ENCODE measurements at places on chromosomes 6 and 20. TPM values are rescaled to one million over a fixed set of nuclear protein-coding genes. Genes with fewer than 3 reads are reported as not detected.

- peaks cover 7% of the 10 kb centered on the region for H3K36me3 ChIP-seq
- DNase-seq = no peak
- no peak overlapping the region for H3K4me3 ChIP-seq
- no peaks in the 10 kb centered on the region for H3K4me1 ChIP-seq
- H3K27me3 ChIP-seq = no peaks in the 10 kb centered on the region
Measured at GRCh38 chr6:160156842-160157241, 35.2 kb downstream of the SLC22A1 start.

- H3K36me3 ChIP-seq = no peaks in the 10 kb centered on the region
- DNase-seq = peak; percentile 68
- peak overlapping the region; percentile 50 for H3K4me3 ChIP-seq
- H3K4me1 ChIP-seq = peaks cover 80% of the 10 kb centered on the region
- H3K27ac ChIP-seq = peak overlapping the region; percentile 97
- H3K27me3 ChIP-seq = no peaks in the 10 kb centered on the region
Measured at GRCh38 chr20:44176833-44177534, 10.0 kb downstream of the JPH2 start.

DNA sequence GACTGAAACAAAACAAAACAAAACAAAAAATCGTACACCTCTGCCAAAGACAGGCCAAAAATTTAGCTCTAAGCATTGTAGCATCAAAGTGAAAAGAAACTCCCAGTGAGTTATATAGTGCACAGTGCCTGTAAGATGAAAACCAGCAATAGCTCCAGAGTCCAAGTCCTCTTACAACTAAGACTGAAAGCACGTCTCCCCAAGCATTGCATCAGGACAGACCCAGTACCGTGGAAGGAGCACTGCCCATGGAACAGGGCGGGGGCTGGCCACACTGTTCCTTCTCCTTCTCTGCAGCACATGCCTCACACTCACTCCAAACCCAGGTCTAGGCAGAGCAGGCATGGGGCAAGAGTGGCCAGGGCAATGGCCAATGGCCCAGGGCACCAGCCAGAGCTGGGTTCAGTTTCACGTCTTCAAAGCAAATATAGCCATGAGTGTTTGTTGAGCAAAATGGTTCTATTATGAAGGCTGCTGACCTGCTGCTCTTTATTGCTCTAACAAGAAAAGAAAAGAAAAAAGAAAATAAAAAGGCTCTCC, 72.2 kb upstream of the PBOV1 start:
- no peaks in the 10 kb centered on the region for H3K36me3 ChIP-seq
- no peak overlapping the region for H3K4me3 ChIP-seq
- H3K27ac ChIP-seq = no peak overlapping the region
- no peaks in the 10 kb centered on the region for H3K4me1 ChIP-seq

DNA sequence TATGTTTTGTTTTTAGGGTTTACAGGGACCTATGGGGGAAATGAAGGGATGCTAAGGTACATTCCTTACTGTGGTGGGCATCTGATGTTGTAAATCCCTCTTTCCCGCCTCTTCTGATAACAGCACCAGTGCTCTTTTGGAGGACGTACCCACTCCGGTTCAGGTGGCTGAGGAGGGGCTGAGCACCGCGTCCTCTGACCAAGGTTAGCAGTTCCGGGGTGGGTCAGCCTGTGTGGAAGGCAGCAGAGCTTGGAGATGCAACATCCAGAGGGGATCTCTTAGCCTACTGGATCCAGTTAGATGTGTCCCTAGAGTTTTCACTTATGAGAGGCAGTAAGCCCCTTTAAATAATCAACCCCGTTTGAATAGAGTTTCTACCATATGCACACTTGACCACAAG, 135.3 kb upstream of the KCNG1 start:
- H3K36me3 ChIP-seq = no peaks in the 10 kb centered on the region
- no peaks in the 10 kb centered on the region for H3K4me1 ChIP-seq
- no peak for DNase-seq
- no peak overlapping the region for H3K27ac ChIP-seq
- H3K4me3 ChIP-seq = no peak overlapping the region
- H3K27me3 ChIP-seq = peaks cover 5% of the 10 kb centered on the region

- no peaks in the 10 kb centered on the region for H3K27me3 ChIP-seq
- no peaks in the 10 kb centered on the region for H3K4me1 ChIP-seq
Measured at GRCh38 chr6:110735666-110736065, 79.6 kb downstream of the CDK19 start.

DNA sequence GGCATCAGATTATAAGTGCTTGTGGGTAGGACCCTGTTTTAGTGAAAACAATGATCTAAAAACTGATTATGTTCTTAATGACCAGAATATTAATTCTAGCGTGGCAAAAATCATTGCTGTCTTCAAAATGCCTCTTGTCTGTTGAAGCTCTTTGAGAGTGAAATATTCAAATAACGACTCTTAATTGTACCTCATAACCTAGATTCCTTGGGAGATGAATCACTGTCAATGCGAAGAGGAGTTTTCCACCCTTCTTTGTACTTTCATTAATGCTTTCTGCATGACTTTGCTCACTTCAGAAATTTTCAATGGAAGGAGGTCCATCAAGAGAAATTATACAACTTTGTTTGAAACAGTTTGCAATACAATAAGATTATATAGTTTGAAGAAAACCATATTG, 71.5 kb downstream of the CRYBG1 start:
- no peaks in the 10 kb centered on the region for H3K36me3 ChIP-seq
- peaks cover 3% of the 10 kb centered on the region for H3K27me3 ChIP-seq
- DNase-seq = no peak
- no peaks in the 10 kb centered on the region for H3K4me1 ChIP-seq

GRCh38 chr6:145073811-145074210, 661.5 kb downstream of the EPM2A start:
- no peak overlapping the region for H3K27ac ChIP-seq
- no peaks in the 10 kb centered on the region for H3K27me3 ChIP-seq
- no peak for DNase-seq
- no peak overlapping the region for H3K4me3 ChIP-seq

DNA sequence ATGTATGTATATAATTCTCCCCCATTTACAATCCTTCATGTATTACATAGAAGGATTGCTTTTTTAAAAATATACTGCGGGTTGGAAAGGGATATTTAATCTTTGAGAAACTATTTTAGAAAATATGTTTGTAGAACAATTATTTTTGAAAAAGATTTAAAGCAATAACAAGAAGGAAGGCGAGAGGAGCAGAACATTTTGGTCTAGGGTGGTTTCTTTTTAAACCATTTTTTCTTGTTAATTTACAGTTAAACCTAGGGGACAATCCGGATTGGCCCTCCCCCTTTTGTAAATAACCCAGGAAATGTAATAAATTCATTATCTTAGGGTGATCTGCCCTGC, 3.6 kb downstream of the FOXC1 start:
- H3K36me3 ChIP-seq = no peaks in the 10 kb centered on the region
- no peak for DNase-seq
- no peak overlapping the region for H3K27ac ChIP-seq
- peak overlapping the region; percentile 78 for H3K4me3 ChIP-seq
- H3K4me1 ChIP-seq = peaks cover 8% of the 10 kb centered on the region
- peaks cover 80% of the 10 kb centered on the region for H3K27me3 ChIP-seq

DNA sequence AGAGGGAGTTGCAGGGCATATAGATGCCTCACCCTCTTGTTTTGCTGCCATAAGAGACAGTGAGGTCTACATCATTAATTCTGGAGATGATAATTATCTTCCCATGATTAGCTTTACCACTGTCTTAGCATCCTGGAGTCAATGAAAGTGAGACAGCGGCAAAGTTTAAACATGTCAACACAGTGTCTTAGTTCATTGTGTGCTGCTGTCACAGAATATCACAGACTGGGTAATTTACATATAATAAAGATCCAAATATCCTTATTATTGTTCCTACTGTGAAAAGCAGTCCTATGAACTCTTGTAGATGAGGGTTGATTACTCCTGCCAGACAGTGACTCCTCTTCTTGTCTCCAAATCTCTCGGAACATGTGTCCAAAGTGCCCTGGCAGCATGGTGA, 658.6 kb upstream of the ADGRB3 start:
- H3K27ac ChIP-seq = no peak overlapping the region
- no peaks in the 10 kb centered on the region for H3K36me3 ChIP-seq
- H3K27me3 ChIP-seq = no peaks in the 10 kb centered on the region
- no peak for DNase-seq

DNA sequence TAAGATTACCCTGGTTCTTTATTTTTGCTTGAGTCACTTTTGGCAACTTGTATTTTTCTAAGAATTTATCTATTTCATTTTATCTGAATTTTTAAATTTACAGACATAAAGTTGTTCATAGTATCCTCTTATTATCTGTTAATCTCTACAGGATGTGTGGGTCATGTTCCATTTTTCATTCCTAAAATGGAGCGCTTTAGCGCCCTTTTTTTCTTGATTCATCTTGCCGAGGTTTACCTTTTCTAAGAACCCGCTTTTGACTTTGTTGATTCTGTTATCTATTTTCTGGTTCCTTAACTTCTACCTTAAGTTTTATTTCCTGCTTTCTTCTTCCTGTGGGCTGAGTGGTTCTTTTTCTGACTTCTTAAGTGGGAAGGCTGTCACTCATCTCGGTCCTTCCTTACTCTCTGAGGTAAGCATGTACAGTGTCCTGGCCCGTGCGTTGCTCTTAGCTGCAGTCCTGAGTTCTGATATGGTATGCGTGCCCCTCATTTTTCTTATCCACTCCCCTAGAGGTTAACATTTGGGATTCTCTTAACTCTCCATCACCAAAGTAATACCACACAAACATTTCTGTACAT, 399.8 kb downstream of the CDC5L start:
- H3K4me3 ChIP-seq = no peak overlapping the region
- no peaks in the 10 kb centered on the region for H3K27me3 ChIP-seq
- H3K27ac ChIP-seq = no peak overlapping the region
- no peak for DNase-seq
- no peaks in the 10 kb centered on the region for H3K36me3 ChIP-seq
- no peaks in the 10 kb centered on the region for H3K4me1 ChIP-seq

GRCh38 chr6:82568290-82568993, 204.8 kb downstream of the TPBG start:
- H3K4me1 ChIP-seq = no peaks in the 10 kb centered on the region
- DNase-seq = no peak
- no peak overlapping the region for H3K27ac ChIP-seq
- H3K36me3 ChIP-seq = no peaks in the 10 kb centered on the region
- H3K4me3 ChIP-seq = no peak overlapping the region

GRCh38 chr6:98848539-98849242, 14.3 kb downstream of the POU3F2 start:
- peaks cover 5% of the 10 kb centered on the region for H3K4me1 ChIP-seq
- no peak for DNase-seq
- no peaks in the 10 kb centered on the region for H3K36me3 ChIP-seq
- H3K4me3 ChIP-seq = no peak overlapping the region
- peaks cover 22% of the 10 kb centered on the region for H3K27me3 ChIP-seq

DNA sequence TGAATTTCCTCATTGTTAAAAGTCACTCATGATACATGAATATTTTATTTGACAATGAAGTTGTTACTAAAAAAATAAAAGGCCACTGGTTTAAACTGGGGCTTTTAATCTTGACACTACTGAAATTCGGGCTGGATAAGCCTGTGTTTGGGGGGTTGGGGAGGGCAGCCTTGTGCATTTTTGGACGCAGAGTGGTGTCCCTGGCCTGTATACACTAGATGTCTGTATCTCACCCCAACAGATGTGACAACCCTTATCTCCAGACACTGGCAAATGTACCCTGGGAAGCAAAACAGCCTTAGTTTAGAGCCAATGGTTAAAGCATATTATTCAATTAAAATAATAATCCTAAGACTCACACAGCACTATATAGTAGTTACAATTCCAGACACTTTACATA, 24.8 kb downstream of the MAN1A1 start:
- H3K36me3 ChIP-seq = no peaks in the 10 kb centered on the region
- DNase-seq = no peak
- no peak overlapping the region for H3K4me3 ChIP-seq
- no peak overlapping the region for H3K27ac ChIP-seq

GRCh38 chr20:50122763-50123162, 9.8 kb upstream of the UBE2V1 start:
- no peaks in the 10 kb centered on the region for H3K36me3 ChIP-seq
- no peak overlapping the region for H3K4me3 ChIP-seq
- H3K4me1 ChIP-seq = peaks cover 28% of the 10 kb centered on the region
- H3K27ac ChIP-seq = peak overlapping the region; percentile 13

DNA sequence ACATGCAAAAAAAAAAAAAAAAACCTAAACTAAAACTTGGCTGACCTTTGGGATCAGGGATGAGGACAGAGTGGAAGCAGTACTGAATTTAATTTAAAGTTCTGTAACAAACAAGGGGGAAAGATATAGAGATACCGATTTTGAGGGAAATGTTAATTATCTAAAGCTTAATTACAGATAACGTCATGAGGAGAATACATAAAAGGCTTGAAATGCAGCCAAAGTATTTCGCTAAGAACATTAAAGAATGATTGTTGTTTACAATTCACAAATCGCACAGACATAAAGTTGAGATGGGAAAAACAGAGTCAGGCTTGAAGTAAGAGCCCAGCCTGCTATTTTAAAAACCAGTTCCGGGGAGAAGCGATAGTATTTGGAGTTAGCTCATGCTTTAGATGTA, 208.0 kb upstream of the SASH1 start:
- no peaks in the 10 kb centered on the region for H3K4me1 ChIP-seq
- H3K36me3 ChIP-seq = no peaks in the 10 kb centered on the region
- no peaks in the 10 kb centered on the region for H3K27me3 ChIP-seq
- no peak for DNase-seq
- no peak overlapping the region for H3K27ac ChIP-seq

DNA sequence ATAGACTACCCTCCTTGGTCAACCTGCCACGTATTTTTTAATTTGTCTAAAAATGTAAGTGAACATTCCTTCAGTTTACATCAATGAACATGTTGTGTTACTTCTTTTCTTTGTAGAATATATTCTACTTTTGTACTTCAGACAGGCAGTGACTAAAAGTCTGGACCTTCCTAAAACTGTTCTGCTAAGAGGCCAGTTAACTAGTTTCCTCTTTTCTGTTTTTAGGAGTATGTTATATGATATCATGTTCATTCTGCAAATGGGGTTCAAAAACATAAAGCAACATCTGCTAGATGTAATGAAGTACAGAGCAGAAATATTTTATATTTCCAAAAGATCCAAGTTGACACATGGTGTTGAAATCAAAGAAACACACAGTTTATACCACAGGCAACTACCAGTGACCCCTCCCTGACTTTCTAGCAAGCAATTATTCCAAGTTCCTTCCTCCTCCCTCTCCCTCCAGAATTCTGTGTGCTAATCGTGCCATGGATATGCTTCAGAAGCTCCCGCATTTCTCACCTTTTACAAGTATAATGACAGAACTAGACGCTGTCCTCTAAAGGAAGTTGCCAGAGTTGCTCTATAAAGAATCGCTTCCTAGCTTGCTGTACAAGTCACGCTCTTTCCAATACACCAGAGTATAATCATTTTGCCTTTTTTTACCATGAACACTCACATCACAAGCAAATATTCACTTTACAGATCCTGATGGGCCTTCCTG, 64.7 kb downstream of the ARHGAP18 start:
- H3K4me3 ChIP-seq = no peak overlapping the region
- peak overlapping the region; percentile 36 for H3K27ac ChIP-seq
- DNase-seq = no peak
- H3K36me3 ChIP-seq = no peaks in the 10 kb centered on the region
- H3K4me1 ChIP-seq = peaks cover 24% of the 10 kb centered on the region

SLC22A2 gene
- 0.39 TPM for total RNA-seq

BNIP5 gene
- total RNA-seq = not detected

HFE gene
- total RNA-seq = 0.99 TPM

SMIM29 gene
- 37.8 TPM for total RNA-seq

PSORS1C2 gene
- total RNA-seq = not detected

ALDH8A1 gene
- total RNA-seq = 0.13 TPM

SLCO4A1 gene
- 5.3 TPM for total RNA-seq

CTAGE9 gene
- total RNA-seq = not detected

Data from psoas muscle (tissue), 8 donors.